ENCODE measurements at places on chromosomes 12 and 14.

GRCh38 chr14:45867046-45867894 is 614.3 kb upstream of the MIS18BP1 start:
- no peak for DNase-seq

GRCh38 chr12:116325336-116325664 is 47.8 kb upstream of the MED13L start:
- no peak for DNase-seq

- no peak for DNase-seq
Measured at GRCh38 chr12:40312982-40313576, 88.3 kb downstream of the LRRK2 start.

- no peak for DNase-seq
Measured at GRCh38 chr14:100155756-100156616, 3.5 kb downstream of the DEGS2 start.

DNA sequence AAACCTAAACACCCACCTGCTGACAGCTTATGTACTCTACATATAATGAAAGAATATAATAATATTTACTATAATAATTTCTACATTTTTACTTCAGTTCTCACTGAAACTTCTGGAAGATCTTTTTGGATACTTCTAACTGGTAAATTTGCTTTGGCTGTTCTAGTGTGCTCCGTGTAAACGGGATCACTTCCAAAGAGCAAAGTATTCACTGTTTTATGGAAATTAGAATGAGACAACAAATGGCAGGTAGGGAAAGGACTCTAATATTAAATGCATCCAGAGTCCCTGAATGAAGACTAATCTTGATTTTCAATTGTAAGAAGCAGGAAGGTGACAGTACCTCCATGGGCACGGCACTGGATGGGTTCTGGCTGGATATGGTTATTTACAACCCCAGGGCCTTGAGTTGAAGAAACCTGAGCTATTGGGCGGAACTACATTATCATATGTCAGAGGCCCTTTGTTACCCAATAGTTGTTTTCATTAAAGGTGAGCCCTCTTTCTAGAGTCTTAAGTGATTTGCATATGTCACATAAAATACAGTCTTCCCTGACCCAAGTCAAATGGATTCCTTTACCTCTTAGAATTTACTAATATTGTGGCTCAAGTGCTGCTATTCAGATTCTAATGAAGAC is 10.7 kb downstream of the ERP29 start:
- no peak for DNase-seq

GRCh38 chr12:124511259-124511985 is 56.0 kb downstream of the NCOR2 start:
- DNase-seq: no peak

GRCh38 chr12:78403136-78403535 is 461.4 kb upstream of the SYT1 start:
- peak; percentile 75 for DNase-seq

DNA sequence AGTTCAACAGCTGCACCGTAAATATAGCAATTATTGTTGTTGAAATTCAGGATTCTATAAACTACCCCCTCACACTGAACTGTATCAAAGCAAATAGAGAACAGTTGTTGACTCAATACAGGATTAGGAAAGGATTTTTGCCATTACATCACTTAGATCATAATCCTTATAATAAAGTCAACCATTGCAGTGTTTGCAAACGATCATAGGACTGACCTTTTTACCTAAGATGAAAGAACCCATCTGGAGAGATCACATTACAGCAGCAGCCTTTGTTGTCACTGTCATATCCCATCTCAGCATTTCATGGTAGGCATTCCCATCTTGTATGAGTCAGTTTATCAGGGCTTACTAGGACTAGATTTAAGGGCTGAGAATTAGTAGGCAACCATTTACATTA is 96.1 kb downstream of the IPO8 start:
- no peak for DNase-seq

DNA sequence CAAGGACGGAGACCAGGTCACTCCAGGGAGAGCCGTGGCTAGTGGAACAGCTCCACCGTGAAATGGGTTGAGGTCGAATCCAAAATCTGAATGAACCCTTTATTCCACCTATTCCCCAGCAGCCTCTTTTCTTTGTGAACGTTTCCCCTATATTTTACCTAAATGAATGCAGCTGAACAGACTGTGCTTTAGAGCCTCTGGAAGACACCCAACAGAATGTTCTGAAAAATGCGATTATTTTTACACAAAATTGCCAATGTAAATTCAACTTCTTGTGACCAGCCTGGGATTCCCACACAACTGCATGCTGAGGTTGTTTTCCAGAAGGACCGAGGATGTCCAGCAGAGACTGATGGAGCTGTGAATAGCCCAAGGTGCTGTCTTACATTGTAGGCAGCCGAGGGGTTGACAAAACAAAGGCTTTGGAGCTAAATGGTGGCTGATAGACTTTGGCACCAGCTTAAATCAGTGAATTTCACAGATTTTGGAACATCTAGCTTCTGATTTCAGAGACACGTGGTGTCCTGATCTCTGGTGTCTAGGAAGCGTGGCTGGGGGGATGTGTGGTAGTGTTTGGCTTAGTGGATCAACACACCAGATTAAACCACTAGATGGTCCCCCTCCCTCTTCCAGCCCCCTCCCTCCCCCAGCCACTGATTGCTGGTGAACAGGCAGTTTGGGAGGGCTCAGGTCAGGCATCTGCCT is 150.4 kb downstream of the ZNF664 start:
- no peak for DNase-seq

GRCh38 chr14:100778526-100778882 is 47.4 kb upstream of the MEG3 start:
- DNase-seq: no peak

GRCh38 chr14:103676881-103677675 is 38.2 kb downstream of the XRCC3 start:
- DNase-seq: no peak

- DNase-seq: no peak
Measured at GRCh38 chr12:6363010-6363329, 12.4 kb downstream of the SCNN1A start.

- DNase-seq: no peak
Measured at GRCh38 chr14:98633380-98633779, 638.6 kb downstream of the BCL11B start.

DNA sequence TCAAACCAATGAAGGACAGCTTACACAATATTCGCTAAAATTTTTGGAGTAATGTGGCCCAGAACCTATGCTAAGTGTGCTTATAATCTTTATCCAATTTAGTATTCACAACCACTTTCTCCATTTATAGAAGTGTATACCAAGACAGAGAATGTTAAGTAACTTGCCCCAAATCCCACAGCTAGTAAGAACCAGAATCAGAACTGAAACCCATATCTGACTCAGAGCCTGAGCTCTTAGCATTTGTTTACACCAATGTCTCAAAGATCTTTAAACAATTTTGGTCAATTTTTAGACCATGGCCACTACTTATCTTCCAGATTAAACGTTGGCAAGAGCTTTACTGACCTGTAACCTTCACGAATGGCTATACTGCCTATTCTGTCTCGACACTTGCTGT is 53.0 kb downstream of the PAPLN start:
- no peak for DNase-seq

GRCh38 chr12:124866883-124867400 is 3.3 kb upstream of the SCARB1 start:
- no peak for DNase-seq

Measured in HS-27A (cell line).